ENCODE measurements at places on chromosomes 16 and 17. TPM values are rescaled to one million over a fixed set of nuclear protein-coding genes. Genes with fewer than 3 reads are reported as not detected.

GRCh38 chr17:43814714-43815113 is 18.2 kb downstream of the MPP3 start:
- peak; percentile 64 for DNase-seq

GRCh38 chr16:55655897-55656681 is at the start of gene SLC6A2:
Gene SLC6A2 (plus strand): TSS chr16:55655988. CDS start chr16:55656695, 707 bp downstream.
- peak; percentile 40 for DNase-seq

DNA sequence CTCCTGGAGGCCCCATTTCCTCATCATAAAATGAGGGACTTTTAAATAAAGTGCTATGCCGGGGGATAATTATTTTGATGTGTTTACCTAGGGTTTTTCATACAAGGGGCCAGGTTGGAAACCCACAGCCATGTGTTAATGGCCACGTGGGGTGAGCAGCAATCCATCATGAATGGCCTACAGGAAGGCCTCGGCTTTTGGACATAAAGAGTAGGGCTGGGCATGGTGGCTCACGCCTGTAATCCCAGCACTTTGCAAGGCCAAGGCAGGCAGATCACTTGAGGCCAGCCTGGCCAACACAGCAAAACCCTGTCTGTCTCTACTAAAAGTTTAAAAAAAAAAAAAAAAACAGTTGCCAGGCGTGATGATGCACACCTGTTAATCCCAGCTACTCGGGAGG is 40.3 kb downstream of the MEAK7 start:
- DNase-seq = no peak

- DNase-seq = no peak
These were observed 11.7 kb upstream of the SEC14L1 start for GRCh38 chr17:77128896-77129567.

GRCh38 chr16:83728492-83728891 is 79.3 kb upstream of the HSBP1 start:
- no peak for DNase-seq

DNA sequence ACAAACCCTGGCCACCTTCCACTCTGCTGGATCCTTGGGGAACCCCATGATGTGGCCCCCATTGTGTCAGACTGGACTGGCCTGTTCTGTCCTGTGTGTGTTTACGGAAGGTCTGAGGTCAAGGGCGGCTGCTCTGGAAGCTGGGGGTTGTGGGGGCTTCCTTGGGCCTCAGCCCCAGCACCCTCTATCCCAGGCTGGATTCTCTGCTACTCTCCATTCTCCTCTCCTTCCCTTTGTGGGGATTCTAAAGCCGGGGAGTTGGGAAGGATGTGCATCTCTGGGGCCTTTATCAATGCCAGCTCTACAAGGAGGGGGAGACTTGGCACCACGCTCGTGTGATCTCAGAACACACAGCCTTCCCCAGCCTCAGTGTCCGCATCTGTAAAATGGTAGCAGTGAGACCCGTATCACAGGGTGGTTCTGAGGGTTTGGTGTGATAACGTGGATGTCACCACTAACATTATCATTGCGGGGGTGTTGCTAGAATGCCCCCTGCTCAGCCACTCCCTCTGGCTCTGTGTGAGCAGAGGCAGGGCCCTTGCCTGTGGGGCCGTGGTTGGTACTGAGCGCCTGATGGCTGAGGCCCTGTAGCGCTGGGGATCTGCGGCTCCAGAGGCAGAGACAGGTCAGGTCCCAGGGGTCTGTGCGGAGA is 18.1 kb downstream of the ADGRG1 start:
- DNase-seq = peak; percentile 28

GRCh38 chr16:79264237-79265109 is 336.1 kb downstream of the MAF start:
- no peak for DNase-seq

- DNase-seq = no peak
These were observed 41.1 kb downstream of the BAHCC1 start for GRCh38 chr17:81436294-81436849.

- DNase-seq = peak; percentile 9
These were observed 229.8 kb downstream of the KATNIP start for GRCh38 chr16:27779641-27780164.

DNA sequence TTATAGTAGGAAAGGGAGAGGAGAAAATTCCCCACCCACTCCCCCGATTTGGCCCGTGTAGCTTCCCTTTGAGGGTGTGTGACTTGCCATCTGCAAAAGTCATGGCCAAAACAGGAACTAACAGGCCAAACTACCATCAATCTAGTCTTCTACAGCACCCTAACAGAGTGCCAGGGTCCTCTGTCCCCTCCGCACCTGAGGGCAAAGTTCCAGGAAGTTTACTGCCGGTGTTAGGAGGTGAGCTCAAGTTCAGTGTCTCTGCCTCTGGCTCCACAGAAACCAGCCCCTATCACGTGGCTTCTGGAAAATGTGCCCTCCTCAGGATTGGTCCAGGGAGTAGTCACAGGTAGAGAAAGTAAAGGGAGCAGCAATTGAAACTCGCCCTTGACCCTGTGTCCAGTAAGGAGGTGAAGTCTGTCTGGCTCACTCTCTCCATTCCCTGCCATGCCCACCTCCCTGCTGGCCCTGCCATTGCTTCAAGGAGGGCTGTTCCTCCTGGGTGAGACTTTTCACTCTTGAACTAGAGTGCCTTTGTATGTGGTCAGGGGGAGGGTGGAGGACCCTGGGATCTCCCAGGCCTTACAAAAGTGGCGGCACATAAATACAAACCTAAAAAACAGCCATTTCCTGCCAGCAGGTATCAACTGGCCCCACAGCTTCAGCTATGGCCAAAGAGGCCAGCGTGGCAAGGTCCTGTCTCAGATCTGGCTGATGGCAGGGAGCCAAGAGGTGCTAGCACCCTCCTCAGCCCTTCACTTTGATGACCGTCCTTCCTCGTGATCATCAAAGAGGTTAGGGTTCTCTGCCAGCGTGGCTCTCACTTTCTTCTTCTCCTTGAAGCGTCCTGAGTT is 5.3 kb downstream of the PRR15L start:
- no peak for DNase-seq

- DNase-seq = no peak
These were observed 11.7 kb downstream of the C17orf67 start for GRCh38 chr17:56821847-56822534.

DNA sequence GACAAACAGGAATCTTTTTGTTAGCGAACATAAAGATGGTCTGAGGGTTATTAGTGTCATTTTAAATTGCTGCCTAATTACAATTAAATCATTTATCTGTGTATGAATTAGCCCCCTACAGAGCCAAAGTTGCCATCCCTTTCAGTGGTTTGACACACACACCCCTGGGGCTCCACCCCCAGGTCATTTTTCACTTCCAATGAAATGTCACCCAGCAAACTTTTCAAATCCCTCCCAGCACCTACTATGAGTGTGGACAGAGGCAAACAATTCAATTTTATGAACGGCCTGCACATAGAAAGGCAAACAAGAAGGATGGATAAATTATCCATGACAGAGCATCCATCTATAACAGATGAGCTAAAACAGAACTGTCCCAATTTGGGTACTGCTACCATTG is 2.4 kb downstream of the MYH10 start:
- no peak for DNase-seq

- DNase-seq = no peak
These were observed 444.2 kb downstream of the SOX9 start for GRCh38 chr17:72565006-72565405.

DNA sequence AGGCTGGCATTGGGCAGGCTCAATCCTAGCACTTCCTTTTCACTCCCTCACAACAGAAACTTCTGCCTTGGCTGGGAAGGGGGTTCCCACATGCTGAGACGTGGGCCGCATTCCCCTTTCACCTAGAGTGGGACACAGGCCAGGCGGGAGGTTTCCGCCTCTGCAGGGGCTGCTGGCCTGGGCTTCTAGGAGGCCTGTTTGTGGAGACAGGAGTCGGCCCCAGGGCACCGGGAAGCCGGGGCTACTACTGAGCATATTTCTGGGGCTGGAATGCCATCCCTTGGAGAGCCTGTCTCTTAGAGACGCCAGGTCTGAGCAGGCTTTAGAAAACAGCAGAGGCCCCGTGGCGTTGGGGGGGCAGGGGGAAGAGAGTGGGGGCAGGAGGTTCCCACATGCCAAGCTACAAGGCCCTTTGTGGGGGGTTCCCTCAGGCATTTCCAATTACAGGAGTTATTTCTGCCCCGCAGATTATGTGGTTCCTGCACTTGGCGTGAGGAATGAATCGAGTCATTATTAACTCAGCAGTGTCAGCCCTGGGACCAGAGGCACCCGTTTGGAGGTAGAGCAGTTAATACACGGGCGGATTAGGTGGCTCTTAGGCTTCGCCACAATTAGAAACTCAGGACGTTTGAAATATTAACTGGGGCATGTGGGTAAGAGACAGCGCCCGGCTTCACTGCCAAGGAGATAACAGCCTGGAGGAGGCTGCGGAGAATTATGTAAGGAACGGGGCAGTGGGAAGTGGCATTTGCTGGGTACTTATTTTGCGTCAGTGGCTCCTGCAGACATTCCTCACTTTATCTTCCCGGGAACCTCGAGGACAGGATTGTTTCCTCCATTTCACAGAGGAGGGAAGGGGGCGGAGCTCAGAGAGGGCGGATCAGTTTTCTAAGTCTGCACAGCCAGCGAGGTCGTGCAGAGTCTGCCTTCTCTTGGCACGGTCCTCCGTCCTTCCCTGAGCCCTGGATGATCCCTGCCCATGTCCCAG is 162.5 kb downstream of the MAF start:
- no peak for DNase-seq

GRCh38 chr17:43456661-43457361 is 27.0 kb upstream of the DHX8 start:
- peak; percentile 24 for DNase-seq

GRCh38 chr16:2854700-2855309 is 3.2 kb downstream of the PRSS22 start:
- no peak for DNase-seq

DNA sequence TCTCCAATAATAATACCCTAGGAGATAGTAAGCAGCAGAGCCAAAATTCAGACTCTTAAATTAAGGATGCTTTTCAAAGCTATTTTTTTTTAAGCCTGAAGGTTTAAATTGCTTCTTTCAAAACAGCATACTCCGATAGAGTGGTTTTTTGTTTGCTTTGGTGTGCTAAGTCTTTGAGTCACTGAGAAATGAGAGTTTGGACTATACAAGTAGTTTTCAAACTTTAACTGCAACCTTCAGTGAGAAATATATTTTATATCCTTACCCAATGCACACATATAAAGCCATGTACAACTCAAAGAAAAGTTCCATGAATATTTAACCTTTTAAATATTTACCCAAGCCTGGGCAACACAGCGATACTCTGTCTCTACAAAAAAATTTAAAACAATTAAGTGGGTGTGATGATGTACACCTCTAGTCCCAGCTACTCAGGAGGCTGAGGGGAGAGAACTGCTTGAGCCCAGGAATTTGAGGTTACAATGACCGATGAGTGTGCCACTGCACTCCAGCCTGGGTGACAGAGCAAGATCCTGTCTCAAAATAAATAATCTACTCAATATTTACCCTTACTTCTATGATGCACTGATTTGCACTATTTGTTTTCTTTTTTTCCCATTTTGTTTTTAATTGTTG is 19.2 kb downstream of the DCUN1D3 start:
- DNase-seq = no peak

DNA sequence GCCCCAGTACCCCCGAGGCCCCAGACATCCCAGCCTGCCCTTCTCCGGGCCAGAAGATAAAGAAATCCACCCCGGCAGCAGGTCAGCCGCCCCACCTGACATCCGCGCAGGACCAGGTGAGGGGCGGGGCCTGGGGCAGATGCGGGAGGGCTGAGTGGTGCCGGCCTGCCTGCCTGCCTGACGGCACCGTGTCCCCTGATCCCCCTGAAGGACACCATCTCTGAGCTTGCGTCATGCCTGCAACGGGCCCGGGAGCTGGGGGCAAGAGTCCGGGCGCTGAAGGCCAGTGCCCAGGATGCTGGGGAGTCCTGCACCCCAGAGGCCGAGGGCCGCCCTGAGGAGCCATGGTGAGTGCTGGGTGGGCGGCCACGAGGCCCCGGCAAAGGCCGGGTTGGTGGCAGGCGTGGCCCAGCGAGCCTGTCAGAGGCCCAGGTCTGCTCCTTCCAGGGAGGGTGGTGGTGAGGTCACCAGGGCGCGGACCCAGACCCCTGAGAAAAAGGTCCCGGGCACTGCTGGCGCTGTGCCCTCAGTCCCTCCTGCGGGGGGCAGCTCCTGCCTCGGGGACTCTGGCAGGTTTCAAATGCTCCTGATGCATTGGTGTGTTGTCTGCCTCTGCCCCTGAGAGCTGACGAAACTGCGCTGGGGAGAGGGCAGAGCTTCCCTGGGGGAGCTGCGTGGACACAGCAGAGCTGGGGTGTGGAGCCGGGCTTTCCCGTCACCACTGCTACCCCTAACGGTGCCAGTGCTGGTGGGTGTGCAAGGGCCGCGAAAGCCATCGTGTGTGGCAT is 1.2 kb downstream of the CDT1 start:
- DNase-seq = no peak

DNA sequence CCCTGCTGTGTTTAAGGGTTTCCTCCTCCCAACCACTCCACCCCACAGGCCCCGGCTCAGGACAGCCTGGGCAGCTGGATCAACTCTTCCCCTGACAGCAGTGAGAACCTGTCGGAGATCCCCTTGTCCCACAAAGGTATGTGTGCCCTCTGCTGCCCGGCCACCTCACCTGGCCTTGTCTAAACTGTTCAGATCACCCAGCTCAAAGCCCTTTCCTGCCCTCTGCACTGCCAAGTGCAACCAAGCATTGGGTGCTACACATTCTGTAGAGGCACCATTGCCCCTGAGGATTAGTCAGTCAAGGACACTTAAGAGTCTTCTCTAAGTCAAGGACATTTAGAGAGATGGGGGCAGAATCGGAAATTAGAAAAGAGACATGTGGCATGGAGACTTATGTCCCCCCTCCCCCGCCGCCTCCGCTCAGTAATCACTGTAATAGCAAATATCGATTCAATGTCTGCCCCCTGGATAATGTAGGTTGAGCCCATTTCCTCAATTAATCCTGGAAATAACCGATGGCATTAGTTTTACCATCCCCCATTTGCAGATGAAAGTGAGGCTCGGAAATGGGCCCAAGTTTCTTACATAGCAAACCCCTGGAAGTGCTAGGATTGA is 8.1 kb downstream of the BTBD17 start:
- DNase-seq = no peak

ARHGDIG gene
- total RNA-seq = 0.13 TPM

SLFN14 gene
- under 0.01 TPM for total RNA-seq

SLC2A4 gene
- 0.76 TPM for total RNA-seq

CNGB1 gene
- not detected for total RNA-seq

TBC1D3L gene
- total RNA-seq = 3.7 TPM

SPATA32 gene
- not detected for total RNA-seq

SCARF1 gene
- total RNA-seq = 80.7 TPM

CCL14 gene
- total RNA-seq = 24.7 TPM

ACSM2A gene
- 0.13 TPM for total RNA-seq

IRX6 gene
- total RNA-seq = not detected
